ENCODE measurements at places on chromosomes 12 and 14. TPM values are rescaled to one million over a fixed set of nuclear protein-coding genes. Genes with fewer than 3 reads are reported as not detected.
A peak's percentile ranks its signal among the peaks of the same experiment; 100 is the strongest.

Gene FBRSL1
- total RNA-seq, result 63.8 TPM

GRCh38 chr14:71005076-71005475, 97.8 kb downstream of the PCNX1 start:
- no peak for DNase-seq

DNA sequence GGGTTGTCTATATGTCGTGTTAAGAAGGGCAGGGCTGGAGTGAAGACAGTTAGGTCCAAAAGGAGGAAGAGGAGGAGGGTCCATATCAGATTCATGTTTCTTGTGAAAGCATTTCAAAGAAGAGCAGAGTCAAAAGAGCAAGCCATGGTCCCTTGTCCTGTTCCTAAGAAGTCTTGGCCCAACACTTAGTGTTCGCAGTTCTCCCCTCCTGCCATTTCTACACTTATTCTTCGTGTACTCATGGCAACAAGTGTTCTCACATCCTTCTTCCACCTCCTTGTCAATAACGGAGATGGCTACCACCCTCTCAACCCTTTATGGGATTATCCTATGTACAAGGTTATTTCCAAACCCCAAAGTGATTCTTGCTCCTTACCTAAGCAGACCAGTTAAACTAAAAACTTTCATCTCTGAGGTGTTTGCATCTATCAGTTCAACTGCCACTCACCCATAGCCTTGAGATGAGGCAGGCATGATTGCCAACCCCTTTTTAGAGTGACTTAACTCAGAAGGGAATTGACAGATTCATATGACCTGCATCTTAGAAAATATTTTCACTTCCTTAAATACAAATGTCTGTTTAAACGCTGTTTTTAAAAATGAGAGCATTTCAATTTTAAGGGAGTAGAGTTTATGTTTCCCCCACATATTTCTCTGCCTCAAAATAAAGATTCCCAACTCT, 19.8 kb upstream of the RNASE2 start:
- DNase-seq, result no peak

Gene NTF3
- 0.46 TPM for total RNA-seq

Gene CLEC2A
- not detected for total RNA-seq

DNA sequence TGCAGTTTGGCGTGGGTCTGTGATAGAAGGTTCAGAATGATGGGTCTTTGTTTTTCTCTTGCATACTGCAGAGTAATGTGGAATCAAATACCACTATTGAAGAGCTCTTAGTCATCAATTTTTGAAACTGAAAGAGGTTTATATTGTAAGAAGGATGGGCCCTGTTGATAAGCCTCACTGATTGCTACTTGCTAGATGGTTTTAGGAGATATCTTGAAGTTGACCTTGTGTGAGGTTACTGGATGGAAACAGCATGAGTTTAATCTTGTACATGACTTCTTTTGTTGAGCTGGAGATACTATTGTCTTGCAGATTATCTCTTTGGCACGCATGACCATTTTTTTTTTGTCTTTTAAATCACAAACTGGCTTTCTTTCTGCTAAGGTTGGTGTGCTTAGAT, 13.8 kb downstream of the BICD1 start:
- DNase-seq, result no peak

Gene NINJ2
- total RNA-seq, result 2.6 TPM

DNA sequence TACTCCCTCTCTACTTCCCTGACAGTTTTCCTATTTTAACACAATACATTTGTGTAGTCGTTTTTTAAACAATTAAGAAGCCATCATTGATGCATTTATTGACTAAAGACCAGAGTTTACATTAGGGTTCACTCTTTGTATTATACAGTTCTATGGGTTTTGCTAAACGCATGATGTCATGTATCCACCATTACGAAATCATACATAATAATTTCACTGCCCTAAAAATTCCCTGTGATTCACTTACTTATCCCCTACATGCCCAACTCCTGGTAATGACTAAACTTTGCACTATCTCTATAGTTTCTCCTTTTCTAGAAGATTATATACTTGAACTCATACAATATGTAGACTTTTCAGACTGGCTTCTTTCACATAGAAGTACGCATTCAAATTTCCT, 1016.5 kb upstream of the FOXG1 start:
- no peak for DNase-seq

- no peak for DNase-seq
These were observed 20.5 kb downstream of the AKT1 start for GRCh38 chr14:104775073-104775489.

- peak; percentile 29 for DNase-seq
These were observed 57.3 kb downstream of the NTN4 start for GRCh38 chr12:95733141-95733825.

Measured in adrenal gland (tissue), 19 donors.